ENCODE measurements at places on chromosomes 5 and 9. TPM values are rescaled to one million over a fixed set of nuclear protein-coding genes. Genes with fewer than 3 reads are reported as not detected.

PRELID1 gene
- 249 TPM for total RNA-seq

IL4 gene
- total RNA-seq: not detected

TAS2R1 gene
- total RNA-seq: not detected

CDHR2 gene
- not detected for total RNA-seq

CNOT6 gene
- 5.8 TPM for total RNA-seq

GPX3 gene
- total RNA-seq: 2.7 TPM
